GM06990 (cell line): ENCODE measurements at places on chromosomes 16 and 17.

GRCh38 chr16:86199871-86200695 lies 301.1 kb downstream of the IRF8 start:
- no peak for DNase-seq

DNA sequence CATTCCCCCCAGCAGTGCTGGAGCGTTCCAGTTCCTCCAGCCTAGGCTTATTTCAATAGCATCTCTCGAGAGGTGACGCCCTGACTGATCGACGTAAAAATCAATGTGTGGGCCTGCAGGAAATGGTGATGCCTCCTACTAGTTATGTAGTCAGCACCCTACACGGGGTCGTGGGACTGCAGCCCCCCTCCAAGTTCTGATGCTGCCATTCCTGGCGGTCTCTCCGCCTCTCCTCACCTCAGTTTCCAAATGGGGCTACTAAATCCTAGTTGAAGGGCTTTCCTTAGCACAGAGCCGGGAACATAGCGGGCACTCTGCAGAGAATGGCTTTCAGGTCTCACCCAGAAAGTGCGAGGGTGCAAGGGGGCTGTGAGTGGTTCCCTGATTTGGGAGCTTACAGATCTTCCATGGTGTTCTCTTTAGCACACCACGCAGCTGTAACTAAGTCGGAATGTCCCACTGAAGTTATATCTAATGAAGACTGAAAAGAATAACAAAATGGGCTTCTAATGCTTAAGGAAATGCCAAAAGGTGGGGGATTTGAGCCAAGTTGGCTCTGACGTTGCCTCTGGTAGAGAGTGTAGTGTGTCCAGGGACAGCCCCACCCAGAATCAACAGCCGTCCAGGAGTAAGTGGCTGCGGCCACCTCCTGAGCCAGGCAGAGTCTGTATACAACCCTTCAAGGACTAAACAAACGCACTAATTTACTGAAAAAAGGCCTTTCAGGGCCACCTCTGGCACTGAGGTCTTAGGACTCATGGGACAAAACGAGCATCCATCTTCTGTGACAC lies 299.7 kb upstream of the FOXF1 start:
- DNase-seq: no peak

GRCh38 chr16:88076211-88076931 lies 125.1 kb downstream of the BANP start:
- no peak for DNase-seq

GRCh38 chr17:57453841-57454425 lies 197.6 kb downstream of the MSI2 start:
- DNase-seq: no peak

GRCh38 chr16:937723-938122 lies 33.1 kb downstream of the LMF1 start:
- DNase-seq: no peak

GRCh38 chr16:31083081-31083480 lies 5.7 kb downstream of the PRSS53 start:
- no peak for DNase-seq

- DNase-seq: no peak
Measured at GRCh38 chr16:3458852-3459361, 15.4 kb downstream of the NAA60 start.
